ENCODE measurements at places on chromosomes 7 and 10.
A peak's percentile ranks its signal among the peaks of the same experiment; 100 is the strongest.

DNA sequence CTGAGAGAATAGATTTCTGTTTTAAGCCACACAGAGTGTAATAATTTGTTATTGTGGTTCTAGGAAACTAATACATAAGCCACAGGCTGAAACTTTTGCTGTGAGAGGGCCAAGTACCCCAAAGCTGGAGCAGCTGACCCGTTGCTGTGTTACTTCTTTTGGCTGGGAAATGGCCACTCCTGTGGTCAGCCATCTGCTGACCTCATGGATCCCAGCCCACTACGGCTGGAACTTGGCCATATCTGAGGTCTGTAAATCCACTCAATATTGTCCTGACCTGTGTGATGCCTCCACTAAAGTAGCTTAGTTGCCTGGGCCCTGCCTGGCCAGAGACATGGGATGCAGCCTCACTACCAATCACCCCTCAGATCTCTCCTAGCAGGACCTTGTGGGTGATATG is 17.4 kb upstream of the LOXL4 start:
- DNase-seq = no peak

DNA sequence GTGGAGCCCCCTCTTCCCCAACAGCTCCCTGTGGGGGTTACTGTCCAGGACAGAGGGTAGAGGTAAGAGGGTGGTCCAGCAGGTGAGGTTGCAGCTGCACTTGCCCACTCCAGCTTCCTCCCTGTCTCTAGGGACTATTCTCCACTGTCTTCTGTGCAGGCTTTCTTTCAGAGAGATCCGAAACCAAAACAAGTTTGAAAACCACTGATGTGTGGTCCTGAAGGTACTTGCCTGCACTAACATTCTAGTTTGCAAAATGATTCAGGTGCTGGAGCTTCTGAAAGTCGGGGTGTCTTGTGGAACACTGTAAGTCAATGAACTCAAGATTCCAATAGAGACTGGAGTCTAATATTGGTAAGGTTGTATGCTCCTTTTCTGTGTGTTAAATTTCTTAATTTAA is 63.1 kb downstream of the BLNK start:
- no peak for DNase-seq

- DNase-seq = no peak
Measured at GRCh38 chr7:83575436-83575835, 73.5 kb downstream of the SEMA3E start.

DNA sequence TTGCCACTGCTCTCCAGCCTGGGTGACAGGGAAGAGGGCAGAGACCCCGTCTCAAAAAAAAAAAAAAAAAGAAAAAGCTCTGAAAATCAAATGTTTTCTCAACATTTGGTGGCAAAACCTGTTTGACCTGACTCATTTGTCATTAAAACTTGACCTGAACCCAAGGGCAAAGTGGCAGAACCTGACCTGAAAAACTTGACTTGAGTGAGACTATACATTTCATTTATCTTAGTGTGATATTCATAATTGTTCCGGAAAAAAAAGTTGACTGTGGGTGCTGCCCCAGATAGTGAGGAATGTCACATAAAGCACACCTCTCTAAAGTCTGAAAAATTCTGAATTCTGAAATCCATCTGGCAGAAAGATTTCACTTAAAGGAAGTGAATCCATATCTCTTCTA is 2.3 kb upstream of the TAX1BP1 start:
- no peak for DNase-seq

GRCh38 chr10:24382596-24382978 is 173.6 kb downstream of the KIAA1217 start:
- no peak for DNase-seq

- no peak for DNase-seq
Measured at GRCh38 chr7:152756116-152756515, 3.4 kb upstream of the ACTR3B start.

DNA sequence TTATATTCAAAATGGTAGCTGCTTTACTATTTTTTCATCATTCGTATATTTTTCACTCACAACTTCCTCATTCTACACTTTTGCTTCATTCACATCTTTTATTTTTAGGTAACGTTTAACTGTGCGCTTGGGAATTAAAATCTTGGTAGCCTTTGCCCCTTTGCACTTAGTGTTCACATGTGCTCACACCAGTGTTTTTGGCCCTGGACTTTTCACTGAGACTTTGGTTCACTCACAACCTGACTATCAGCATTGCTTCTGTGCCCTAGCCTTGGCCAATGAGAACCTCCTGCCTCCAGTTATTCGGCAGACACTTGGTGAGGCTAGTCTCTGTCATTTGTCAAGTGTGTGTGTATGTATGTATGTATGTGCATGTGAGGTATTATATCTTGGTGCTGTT is 596.9 kb downstream of the SORCS1 start:
- no peak for DNase-seq

GRCh38 chr10:125294109-125294508 is 133.7 kb upstream of the CTBP2 start:
- DNase-seq = no peak

DNA sequence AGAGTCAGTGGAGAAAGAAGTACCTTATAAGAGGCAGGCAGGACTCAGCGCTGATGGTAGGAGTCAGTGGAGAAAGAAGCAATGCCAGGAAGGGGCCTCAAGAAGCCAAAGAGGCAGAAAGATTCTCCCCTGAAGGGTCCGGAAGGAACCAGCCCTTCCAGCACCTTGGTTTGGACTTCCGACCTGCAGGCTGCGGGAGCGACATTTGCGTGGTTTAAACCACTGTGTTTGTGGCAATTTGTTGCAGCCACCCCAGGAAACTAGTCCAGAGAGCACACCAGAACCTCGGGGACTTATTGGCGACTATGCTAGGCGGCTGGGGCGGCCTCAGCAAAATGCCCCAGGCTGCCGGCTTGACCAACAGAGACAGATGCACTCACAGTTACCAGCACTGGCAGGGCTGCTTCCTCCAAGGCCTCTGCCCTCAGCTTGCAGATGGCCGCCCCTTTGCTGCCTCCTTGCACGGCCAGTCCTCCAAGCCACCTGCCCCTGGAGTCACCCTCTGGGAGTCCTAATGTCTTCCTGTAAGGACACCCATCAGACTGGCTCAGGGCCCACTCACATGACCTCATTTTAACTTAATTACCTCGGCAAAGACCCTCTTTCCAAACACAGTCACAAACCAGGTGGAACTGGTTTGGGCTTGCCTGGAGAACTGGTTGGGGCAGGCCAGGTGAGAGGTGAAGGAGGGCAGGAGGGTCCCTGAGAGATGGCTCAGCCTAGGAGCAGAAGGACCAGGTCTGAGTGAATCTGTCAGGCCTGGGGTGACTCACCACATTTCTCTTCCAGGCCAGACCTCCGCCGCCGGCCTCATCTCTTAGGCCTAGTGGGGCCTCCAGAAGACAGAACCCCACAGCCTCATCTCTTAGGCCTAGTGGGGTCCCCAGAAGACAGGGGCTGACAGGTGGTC is 26.1 kb downstream of the CALML3 start:
- no peak for DNase-seq

DNA sequence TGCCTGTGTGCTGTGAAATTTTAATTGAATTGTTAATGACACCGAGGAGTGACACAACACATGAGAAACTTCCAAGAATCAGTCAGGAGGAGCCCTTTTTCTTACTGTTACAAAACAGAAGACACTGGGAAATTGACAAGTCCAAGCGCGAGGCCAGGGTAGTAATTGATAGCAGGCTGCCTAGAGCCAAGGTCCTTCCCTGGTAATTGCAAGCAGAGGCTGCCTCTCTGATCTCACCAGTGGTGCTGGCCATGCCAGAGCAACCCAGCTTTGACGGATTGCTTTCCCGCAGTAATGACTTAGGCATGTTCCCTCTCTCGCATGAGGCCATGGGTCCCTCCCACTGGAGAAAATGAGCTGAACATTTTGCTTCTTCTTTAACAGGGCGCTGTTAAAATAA is 111.5 kb downstream of the LRMDA start:
- no peak for DNase-seq

- DNase-seq = no peak
Measured at GRCh38 chr7:28661826-28662595, 249.7 kb downstream of the CREB5 start.

DNA sequence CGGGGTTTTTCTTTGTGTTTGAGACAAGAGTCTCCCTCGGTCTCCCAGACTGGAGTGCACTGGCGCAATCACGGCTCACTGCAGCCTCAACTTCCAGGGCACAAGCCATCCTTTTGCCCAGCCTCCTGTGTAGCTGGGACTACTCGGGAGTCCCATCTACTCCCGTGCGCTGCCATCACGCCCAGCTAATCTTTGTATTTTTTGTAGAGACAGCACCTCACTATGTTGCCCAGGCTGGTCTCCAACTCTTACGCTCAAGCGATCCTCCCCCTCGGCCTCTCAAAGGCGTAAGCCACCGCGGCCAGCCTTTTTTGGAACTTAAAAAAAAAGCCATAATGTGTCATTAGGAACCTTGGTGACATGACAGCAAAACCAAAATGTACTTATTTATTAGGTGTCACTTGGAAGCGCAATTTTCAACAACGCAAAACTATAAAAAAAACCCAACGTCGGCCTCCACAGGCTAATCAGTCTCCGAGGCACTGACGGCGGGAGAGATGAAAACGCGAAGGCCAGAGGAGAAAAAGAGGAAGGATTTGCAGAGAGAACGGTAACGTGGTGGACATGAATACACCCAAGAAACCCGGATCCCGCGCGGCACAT is 911 bp upstream of the HNRNPH3 start:
- DNase-seq = no peak

GRCh38 chr10:47179291-47179647 is 120.7 kb upstream of the GDF10 start:
- no peak for DNase-seq

- no peak for DNase-seq
Measured at GRCh38 chr7:108415084-108415483, 41.2 kb downstream of the NRCAM start.

DNA sequence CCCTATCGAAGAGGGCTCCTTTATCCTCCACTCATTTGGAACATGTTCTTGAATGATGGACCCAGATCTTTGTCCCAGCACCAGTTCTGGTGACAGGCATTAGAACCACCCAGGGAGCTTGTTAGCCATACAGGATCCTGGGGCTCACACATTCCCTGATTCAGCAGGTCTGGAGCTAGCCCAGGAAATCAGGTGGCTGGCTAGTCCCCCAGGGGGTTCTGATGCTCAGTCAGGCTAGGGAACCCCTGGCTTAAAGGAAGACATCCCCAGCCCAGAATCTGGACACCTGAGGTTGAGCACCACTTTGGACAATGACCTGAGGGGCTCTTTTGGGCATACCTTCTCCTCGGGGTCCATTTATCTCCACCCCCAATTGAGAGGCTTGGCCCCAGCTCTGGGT is 37.0 kb upstream of the NANOS1 start:
- no peak for DNase-seq

DNA sequence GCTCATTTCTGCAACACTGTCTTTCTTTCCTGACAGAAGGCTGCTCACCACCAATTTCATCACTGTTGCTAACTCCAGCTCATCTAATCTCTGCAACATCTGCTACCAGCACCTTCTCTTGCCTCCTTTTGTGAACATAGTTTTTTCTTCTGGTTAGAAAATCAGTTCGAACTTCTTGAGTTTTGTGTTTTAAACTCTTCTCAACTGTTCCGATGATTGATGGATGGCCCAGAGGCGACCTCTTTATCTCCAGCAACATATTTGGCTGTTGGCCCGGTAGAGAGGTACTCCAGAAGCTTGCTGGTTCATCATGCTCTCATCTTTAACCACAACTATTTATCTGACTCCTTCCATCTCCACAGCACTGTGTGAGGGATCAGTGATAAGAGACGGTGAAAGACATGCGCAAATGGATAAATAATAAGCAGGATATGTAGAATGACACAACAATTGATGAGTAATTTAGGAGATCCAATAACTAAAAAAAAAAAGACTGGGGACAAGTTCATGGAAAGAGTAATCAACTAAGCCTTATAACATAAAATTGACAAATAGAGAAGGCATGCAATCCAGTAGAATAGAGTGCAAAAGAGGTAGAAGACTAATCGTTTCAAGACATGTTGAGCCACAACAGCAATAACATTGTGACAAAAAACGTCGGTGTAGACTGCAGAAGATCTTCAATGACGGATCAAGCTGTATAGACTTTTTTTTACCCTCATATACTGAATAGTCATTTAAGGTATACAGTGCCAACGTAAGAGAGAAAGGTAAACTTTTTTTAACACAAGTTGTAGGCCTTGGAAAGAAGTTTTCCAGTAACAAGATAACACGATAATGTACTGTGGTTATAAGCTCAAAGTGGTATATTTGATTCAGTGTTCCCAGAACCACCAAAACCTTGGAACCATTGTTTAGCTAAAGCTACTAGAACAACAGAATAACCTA is 152.2 kb downstream of the CRPPA start:
- no peak for DNase-seq

DNA sequence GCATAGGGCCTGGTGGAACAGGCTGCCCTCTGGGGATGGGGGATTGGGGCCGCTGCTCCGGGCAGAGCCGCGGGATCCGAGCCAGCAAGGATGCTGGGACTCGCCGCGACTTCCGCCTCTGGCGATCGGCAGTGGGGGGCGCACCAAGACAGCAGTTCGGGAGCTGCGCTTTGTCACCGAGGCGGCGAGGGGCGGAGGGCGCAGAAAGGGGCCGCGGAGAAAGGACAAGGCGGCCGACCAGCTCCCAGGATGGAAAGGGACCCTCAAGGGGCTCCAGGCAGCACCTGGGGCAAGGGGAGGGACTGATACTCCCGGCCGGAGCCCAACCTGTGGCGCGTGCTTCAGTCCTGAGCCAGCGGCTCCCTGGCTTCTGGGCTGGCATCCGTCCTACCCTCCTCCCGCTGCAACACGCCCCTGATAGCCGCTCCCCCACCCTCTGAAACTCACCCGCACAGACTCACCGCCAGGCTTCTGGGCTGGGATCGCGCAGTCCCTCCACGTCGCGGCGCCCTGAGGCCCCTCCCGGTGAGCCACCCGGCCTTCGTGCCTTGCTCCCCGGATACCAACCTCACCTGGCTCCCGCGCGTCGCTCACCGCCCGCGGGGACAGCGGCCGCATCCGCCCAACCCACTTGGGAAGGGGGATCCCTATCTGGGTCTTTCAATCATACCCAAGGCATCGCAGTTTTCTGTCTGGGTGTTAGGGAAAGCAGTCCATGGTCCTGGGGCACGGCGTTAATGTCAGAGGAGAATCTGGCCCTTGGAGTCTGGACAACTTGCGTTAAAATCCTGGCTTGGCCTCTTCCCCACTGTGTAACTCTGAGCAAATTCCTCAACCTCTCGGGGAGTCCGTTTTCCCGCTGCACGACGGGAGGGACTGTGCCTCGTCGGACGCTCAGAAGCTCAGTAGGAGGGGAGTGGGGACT is 7.0 kb upstream of the EVX1 start:
- DNase-seq = peak; percentile 74

DNA sequence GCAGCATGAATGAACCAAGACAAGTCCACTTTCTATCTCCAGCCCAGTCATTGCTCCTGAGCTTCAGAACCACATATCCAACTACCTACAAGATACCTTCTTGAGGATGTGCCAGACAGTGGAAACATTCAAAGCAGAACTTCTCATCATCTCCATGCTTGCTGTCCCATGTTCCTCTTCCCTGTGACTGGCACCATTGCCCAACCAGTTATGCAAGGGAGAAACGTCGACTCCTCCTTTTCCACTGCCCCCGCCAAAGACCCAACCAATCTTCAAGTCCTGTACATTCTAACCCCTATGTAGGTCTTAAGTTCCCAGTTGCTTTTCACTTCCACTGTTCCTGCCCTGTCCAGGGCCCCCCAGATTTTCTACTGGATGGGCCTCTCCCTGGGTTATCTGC is 225.7 kb downstream of the RPS24 start:
- no peak for DNase-seq
